ENCODE measurements at places on chromosomes 7 and 10. TPM values are rescaled to one million over a fixed set of nuclear protein-coding genes. Genes with fewer than 3 reads are reported as not detected.

The GPR15LG gene
- total RNA-seq: not detected

The PON3 gene
- 0.62 TPM for total RNA-seq

The INA gene
- 20.3 TPM for total RNA-seq

The EVX1 gene
- not detected for total RNA-seq

The HABP2 gene
- total RNA-seq: 0.09 TPM

DNA sequence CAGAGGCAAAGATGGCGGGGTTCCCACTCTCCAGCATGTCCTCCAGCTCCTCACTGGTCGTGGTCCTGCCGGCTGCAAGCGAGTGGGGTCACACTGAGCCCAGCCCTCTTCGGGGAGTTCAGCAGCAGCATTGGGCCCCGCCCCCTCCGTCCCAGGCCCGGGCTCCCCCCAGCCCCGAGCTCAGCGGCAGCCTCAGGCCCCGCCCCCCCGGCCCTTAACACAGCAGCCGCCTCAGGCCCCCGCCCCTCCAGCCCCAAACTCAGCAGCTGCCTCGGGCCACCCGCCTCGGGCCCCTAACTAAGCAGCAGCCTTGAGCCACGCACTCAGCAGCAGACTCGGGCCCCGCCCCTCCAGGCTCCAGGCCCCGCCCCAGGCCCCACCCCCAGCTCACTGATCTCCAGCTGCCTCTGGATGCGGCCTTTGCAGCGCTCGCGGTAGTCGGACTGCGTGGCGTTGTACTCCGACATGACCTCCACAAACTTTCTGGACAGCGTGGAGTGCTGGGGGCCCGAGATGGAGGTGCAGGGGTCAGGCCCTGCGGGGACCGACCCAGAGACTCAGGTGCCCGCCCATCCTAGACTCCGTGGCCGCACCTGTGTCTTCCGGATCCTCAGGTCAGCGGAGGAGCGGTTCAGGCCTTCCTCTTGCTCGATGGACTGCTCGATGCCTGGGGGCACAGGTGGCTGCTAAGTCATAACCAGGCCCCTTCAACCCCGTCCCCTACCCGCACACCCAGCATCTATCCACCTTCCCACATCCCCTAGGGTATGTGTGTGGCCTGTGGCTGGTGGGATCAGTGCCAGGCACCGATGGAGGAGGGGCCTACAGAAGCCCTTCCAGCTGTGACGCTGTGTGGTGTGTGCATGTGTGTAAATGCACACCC is 15.5 kb downstream of the STX1A start:
- peaks cover 9% of the 10 kb centered on the region for H3K36me3 ChIP-seq
- H3K4me1 ChIP-seq: peaks cover 15% of the 10 kb centered on the region

DNA sequence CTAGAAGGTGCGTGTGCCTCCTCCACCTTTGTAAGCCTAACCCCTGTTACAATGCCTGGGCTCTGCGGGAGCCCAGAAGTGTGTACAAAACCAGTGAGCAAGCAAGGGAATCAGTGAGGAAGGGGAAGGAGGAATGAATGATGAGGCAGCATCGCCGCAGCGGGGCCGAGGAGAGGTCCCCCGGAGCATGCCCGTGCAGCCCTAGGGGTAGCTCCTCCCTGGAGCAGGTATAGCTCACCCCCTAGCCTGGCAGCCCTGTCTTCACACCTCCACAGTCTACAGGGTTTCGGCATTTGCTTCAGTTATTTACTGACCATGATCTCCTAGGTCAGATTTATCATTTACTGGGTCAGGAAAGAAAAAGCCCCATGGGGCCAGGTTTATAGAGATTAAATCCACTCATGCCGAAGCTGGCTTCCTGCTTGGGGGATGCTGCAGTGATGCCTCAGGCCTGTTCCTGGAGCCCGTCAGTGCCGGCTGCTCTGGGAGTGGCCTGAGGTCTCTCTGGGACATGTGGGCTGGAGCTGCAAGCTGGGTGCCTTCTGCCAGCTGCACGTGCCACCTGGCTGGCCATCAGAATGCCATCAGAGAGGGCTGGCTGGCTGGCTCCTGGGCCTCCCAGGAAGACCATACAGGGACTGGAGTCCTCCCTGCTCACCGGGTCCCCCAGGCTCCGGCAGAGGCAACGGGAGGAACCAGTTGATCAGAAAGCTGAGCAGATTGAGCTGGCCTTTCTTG is 138.9 kb downstream of the GRK5 start:
- peaks cover 6% of the 10 kb centered on the region for H3K36me3 ChIP-seq
- DNase-seq: no peak
- peaks cover 2% of the 10 kb centered on the region for H3K27me3 ChIP-seq
- peaks cover 7% of the 10 kb centered on the region for H3K4me1 ChIP-seq
- no peak overlapping the region for H3K27ac ChIP-seq
- no peak overlapping the region for H3K4me3 ChIP-seq

DNA sequence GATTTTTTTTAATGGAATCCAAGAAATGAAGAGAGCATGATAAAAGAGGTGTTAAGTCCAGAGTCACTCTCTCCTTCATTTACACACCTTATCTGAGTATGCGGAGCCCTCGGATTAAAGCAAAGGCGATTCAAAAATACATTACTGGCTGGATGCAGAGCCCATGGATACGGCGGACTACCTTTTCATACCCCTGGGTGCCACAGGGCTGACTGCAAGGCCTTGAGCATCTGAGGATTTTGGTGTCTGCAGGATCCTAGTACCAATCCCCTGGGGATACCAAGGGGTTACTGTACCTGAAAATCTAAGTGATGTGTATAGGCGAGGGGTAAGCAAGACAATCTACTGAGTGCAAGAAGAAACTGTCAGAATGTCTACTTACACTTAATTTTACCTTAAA is 20.5 kb downstream of the PIP4K2A start:
- 0 out of 2 replicates have a peak overlapping the region, but pooled peaks have one; percentile 49 for H3K27ac ChIP-seq
- peaks cover 64% of the 10 kb centered on the region for H3K4me1 ChIP-seq
- peaks cover 29% of the 10 kb centered on the region for H3K36me3 ChIP-seq

- DNase-seq: no peak
- H3K27me3 ChIP-seq: no peaks in the 10 kb centered on the region
- H3K4me3 ChIP-seq: no peak overlapping the region
- no peak overlapping the region for H3K27ac ChIP-seq
- no peaks in the 10 kb centered on the region for H3K36me3 ChIP-seq
Observed at GRCh38 chr10:17290226-17290625, 62.2 kb downstream of the VIM start.

GRCh38 chr7:64037095-64037494 is 8.1 kb upstream of the ZNF727 start:
- no peaks in the 10 kb centered on the region for H3K4me1 ChIP-seq
- H3K4me3 ChIP-seq: no peak overlapping the region
- no peak for DNase-seq
- H3K27me3 ChIP-seq: peaks cover 2% of the 10 kb centered on the region

DNA sequence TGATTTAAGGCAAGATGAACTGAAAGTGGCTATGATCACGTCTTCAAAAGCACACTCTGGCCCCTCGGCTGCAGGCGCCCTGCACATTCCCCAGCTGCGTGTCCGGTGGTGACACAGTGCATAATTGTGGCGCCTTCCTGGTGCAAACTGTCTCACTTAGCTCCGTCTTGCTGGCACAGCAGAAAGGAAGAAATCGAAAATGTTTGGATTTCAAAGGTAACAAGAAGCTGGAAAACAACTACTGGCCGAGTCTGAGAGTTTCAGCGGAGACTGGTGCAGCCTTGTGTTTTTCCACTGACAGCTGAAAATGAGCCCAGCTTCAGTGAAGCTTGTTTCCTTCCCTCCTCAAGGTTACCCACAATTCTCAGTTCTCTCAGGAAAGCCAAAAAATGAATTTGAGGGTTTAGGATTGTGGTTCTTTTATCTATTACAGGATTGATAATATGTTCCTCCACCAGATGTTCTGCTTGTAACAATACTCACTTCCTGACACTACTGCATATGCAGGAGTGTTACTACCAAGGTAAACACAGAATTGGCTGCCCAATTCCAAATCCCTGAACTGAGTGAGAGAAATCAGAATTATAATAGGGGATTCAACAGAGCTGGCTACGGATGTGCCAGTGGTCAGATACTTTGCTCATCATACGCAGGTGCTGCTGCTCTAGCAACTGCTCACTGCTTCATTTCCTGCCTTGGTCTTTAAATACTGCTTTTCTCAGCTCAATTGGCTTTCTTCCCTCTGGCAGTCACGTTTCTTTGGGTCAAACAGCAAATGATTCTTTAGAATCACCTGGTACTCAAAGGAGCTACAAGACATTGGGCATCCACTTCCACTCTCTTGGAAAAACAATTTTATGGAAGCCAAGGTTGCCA is 63.7 kb downstream of the TRUB1 start:
- peaks cover 30% of the 10 kb centered on the region for H3K4me1 ChIP-seq
- no peaks in the 10 kb centered on the region for H3K27me3 ChIP-seq
- peak overlapping the region; percentile 26 for H3K27ac ChIP-seq
- no peaks in the 10 kb centered on the region for H3K36me3 ChIP-seq
- DNase-seq: no peak
- no peak overlapping the region for H3K4me3 ChIP-seq

- H3K27me3 ChIP-seq: no peaks in the 10 kb centered on the region
- peak; percentile 28 for DNase-seq
Observed at GRCh38 chr7:23100697-23101096, 4.9 kb upstream of the KLHL7 start.

GRCh38 chr7:128271942-128272481 is 30.9 kb downstream of the LEP start:
- H3K27me3 ChIP-seq: peaks cover 18% of the 10 kb centered on the region
- DNase-seq: no peak
- no peak overlapping the region for H3K27ac ChIP-seq
- peak overlapping the region; percentile 41 for H3K4me3 ChIP-seq

DNA sequence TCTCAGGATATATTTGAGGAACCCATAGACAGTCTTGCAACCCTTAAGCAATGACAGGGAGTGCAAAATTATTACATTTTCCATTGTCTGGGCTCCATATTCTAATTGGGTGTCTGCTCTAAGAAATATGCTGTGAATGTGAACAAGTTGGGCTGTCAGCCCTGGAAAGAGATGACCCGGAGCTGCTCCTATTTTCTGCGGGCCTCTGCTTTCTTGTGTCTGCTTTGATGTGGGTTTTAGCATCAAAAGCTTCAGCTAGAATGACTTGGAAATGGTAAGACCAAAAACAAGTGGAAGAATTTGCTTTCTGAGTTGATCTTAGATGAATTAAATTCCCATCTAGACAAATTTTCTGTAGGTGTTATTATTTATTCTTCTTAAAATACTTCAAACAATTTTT is 343.6 kb upstream of the IGFBP3 start:
- peaks cover 4% of the 10 kb centered on the region for H3K4me1 ChIP-seq
- no peak overlapping the region for H3K27ac ChIP-seq
- peaks cover 27% of the 10 kb centered on the region for H3K36me3 ChIP-seq
- DNase-seq: no peak
- no peak overlapping the region for H3K4me3 ChIP-seq

DNA sequence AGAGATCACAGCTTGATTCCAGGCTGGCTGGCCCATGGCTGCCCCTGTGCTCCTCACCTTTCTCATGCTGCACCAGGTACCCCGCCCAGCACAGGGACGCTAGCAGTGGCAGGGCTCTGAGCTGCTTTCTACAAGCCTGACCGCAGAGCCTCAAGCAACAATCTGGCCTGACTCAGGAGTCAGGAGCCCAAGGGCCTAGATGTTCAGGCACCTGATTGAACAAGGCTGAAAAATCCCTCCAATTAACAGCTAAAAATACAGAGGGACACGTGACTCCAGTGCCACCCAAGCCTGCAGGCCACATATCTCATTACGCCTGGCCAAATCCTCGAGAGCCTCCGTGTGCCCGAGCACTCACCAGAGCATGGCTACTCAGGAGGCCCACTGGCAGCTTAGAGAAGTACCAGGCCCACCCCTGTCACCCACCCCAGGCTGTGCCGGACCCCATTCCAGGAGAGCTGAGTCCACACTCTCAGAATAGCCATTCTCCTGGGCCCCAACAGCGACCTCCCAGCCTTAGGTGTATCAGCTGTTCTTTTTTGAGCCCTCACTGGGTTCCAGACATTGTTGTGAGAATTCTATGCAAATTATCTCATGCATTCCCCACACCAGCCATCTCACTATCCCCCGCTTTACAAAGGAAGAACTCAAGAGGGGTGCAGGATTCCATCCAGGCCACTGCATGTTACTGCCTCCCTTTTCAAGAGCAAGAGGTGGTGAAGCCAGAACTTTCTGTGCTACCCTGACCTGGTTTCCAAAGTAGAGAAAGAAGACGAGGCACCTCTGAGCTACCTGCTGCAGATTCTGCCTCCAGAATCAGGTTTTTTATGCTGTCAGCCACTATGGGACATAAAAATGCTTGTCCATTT is 98.3 kb downstream of the COL13A1 start:
- H3K27me3 ChIP-seq: peaks cover 3% of the 10 kb centered on the region
- H3K4me3 ChIP-seq: no peak overlapping the region
- H3K27ac ChIP-seq: 0 out of 2 replicates have a peak overlapping the region, but pooled peaks have one; percentile 52
- no peak for DNase-seq
- no peaks in the 10 kb centered on the region for H3K36me3 ChIP-seq

DNA sequence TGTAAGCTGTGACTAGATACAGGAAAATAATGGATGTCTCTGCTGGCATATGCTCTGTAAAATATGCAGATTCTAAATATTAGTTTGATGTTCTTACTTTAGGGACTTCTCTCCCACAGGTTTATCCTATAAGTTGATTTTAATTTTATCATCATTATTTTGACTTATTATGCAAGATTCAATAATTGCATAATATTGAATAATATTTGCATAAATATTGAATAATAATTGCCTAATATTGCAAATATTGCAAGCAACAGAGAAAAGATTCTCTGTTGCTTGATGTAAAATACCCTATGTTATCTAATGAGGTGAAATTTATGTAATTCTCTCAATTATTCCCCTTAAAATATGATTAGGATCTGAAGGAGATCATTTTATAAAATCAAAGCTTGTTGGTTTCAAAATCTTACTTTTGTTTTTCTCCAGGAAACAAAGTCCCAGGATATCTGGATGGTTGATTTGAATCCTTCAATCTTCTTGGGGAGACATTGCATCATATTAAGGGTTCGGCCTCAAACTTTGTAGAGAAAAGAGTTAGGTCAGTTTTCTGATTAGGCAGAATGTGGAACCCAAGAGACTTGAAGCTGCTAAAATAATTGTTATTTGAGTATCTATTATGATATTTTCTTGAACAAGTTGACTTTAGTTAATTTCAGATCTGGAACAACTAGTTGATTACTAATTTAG is 92.8 kb upstream of the MTPN start:
- H3K4me1 ChIP-seq: peaks cover 5% of the 10 kb centered on the region
- DNase-seq: no peak
- H3K4me3 ChIP-seq: no peak overlapping the region
- no peaks in the 10 kb centered on the region for H3K36me3 ChIP-seq

DNA sequence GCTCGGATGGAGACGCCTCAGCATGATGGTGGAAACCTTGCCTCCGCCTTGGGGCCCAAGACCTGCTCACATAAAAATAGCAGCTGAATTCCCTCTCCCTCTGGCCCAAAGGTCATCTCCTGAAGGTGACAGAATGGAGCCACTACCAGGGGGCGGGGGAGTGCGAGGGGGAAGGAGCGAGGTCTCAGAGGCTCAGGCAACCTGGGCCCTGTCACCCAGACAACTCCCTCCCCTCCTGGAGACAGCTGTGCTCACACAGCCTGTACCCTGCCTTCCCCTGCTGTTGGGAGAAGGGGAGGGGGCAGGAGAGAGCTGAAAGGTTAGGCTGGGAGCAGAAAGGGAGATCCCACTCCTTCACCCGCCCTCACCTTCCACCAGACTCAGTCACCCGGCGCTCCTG is 173.0 kb upstream of the RHEB start:
- H3K27ac ChIP-seq: no peak overlapping the region
- H3K36me3 ChIP-seq: no peaks in the 10 kb centered on the region
- H3K27me3 ChIP-seq: peaks cover 4% of the 10 kb centered on the region

All from WTC11 (cell line).